ENCODE measurements at places on chromosomes 5 and 9. TPM values are rescaled to one million over a fixed set of nuclear protein-coding genes. Genes with fewer than 3 reads are reported as not detected.

DNA sequence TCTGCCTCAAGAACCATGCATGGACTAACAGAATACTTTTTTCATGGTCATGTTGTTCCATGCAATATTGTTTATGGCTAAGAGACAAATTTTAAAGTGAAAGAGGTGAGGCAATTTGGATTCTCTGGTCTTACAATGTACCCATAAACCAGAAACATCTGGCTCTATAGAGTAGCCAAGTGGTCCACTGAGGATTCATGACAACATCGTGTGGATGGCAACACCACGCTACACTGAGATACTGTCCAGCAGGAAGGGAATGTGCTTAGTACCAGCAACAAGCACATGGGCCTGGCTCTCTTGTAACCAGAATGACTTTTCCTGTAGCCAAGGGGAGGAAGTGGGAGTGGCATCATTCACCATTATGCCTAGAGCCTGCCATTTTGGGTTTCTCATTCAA lies 218.2 kb downstream of the GADD45G start:
- no peak for DNase-seq

DNA sequence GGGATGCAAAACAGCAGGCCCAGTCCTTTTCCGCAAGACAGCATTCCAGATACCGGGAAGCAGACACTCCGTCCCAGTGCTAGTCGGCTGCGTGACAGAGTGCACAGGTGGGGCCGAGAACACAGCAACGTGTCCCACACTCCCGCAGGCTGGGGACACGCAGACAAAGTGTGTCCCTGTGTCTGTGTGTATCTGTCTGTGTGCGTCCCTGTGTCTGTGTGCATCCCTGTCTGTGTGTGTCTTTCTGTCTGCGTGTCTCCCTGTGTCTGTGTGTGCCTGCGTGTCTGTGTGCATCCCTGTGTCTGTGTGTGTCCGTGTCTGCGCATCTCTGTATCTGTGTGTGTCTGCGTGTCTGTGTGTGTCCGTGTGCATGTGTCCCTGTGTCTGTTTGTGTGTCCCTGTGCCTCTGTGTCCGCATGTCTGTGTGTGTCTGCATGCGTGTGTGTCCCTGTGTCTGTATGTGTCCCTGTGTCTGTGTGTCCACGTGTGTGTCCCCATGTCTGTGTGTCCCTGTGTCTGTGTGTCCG lies 137.0 kb downstream of the MRPL36 start:
- no peak for DNase-seq

GRCh38 chr5:87195616-87196015 lies 72.1 kb upstream of the RASA1 start:
- DNase-seq = no peak

NIM1K gene
- total RNA-seq = 0.74 TPM

IFNA13 gene
- not detected for total RNA-seq

DNA sequence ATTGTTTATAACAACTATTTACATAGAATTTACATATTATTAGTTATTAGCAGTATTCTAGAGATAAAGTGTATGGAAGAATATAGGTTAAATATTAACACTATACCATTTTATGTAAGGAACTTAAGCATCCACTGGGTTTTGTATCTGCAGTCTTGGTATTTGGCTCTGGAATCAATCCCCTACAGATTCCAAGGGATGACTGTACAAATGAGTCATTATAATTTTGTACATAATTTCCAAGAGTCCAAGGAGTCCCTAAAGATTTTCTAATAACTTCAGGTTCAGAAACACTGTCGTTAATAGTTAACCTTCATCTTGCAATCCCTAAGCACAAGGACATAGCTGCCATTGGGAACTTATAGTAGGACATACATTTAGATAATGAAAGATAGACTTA lies 254.8 kb upstream of the PDE4D start:
- no peak for DNase-seq

DNA sequence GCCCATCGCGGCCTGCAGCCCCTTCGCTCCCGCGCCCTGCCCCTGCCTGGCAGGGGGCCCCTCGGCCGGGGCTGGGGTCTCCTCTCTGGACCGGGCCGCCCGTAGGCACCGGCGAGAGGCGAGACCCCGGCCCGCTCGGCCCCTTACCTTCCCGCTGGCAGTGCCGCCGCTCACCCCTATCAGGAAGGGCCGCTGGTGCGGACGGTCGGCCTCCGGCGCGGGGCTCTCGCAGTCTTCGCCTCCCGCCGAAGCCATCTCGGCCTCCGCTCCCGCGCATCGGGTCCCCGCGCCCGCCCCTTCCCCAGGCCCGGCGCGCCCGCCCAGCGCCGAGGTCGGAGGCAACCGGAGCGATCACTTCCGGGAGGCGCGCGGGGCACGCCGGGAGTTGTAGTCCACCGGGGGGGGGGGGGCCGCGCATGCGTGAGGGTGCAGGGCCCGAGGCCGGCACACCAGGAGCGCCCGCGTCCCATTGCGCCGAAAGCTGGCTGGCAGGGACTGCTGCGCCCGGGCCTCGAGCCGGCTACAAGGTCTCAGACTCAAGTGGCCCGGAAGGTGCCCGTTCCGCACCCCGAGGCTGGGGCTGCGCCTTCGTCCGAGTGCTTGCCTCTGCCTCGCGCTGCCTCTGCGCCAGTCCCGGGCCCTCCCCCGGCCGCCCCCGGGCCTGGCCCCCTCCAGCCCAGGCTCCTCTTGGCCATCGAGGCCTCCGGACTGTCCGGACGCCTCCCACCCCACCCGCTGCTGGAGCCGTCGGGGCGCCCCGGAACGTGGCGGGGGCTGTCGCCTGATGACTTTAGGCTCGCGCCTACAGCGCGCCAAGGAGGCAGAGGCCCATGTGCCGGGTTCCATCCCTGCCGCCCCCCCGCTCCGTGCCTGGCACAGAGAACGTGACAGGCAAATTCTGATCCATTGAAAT lies at the start of gene UCK1:
Gene UCK1, minus strand, starts transcription at position 344 of the 913 bp plus-strand sequence. Its CDS starts 89 bp downstream, at position 255.
- peak; percentile 71 for DNase-seq

GRCh38 chr5:32711362-32711680 lies 200 bp downstream of the NPR3 start:
- DNase-seq = no peak

DNA sequence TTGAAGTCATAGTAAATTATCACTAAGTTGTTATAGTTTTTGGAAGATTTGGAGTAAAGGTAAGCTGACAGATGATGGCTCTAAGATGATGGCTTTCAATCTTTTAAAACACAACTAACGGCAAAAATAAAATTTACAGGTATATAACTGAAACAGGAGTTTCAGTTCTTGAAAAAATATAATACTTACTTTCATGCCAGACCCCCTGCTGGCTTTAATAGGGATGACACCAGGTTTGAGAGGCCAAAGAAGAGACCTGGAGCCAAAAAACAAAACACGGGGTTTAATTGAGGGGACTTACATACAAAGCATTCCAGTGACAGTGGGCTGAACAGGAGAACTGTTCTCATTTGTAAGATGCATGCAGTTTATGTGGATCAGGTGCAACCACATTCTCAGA lies 301.7 kb upstream of the PCSK5 start:
- DNase-seq = no peak

DNA sequence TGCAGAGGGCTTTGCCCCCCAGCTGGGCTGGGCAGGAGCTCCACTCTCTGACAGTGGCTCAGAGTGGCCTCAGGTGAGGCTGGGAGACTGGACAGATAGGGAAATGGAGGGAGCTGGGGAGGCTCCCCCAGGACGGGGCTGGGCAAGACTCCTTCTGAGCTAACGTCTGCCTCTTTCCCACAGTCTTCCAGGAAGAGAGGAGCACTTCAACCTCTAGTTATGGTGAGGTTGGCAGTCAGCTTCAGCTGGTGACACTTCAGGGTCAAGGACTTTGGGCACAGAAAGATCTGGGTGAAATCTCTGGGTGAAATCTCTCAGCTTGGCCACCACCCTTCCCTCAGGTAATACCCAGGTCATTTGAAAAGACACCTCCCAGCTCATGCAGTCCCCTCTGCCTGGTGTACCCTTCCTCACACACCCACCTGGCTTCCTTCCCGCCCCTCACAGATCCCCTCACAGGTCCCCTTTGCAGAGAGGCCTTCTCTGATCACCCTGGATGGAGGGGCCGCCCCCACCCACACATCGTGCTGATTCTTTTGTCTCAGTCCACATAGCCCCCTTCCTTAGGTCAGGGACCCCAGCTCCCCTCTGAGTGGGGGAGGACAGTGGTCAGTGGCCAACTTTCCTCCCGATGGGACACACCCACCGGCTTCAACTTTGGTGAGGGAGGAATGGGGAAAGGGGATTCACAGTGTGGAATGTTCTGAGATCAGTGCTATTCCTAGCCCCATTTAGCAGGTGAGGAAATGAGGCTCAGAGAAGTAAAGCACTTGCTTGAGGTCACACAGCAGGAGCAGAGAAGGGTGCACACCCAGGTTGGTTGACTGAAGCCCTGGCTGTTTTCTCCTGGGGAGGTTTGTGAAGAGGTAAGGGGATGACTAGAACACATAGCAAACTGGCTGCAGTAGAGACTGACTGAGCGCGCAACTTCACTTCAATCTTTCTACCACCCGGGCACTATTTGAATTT lies 15.8 kb upstream of the NEURL1B start:
- DNase-seq = no peak

- DNase-seq = no peak
Observed at GRCh38 chr5:61141801-61142200, 20.5 kb downstream of the SMIM15 start.

GRCh38 chr9:125878164-125878631 lies 131.0 kb downstream of the PBX3 start:
- DNase-seq = no peak

GRCh38 chr9:133735415-133735775 lies 2.8 kb downstream of the SARDH start:
- no peak for DNase-seq

DNA sequence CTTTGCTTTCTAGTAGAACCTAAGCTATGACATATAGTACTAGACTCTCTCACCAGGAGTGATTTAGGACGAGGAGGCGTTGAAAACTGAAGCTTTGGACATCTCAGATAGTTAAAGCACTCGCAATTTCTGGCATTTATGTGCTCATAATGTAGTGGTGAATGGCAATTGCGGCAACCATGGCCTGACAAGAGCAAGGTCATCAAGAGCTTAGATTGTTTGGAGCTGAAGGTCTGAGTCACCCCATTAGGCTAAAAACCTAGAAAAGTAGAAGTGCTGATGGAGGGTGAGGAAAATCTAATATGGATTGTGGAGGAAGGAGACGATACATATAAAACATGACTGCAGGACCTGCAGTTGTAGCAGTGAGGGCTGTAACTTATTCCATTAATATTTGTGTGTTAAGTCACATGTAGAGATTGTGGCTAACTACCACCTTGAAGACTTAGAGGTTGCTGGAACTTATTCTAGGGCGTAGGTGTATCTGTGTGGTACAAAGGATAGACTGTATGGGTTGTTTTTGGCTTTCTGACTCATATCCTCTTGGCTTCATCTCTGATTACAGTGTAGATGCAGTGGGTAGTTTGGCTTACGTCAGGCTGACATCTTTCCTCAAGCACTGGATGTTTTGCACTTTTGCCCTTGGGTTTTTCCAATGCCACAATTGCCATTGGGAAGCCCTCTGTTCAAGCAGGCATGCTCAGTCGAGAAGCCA lies 138.9 kb upstream of the CDKN2B start:
- DNase-seq = no peak

GRCh38 chr5:170638454-170639220 lies 134.8 kb downstream of the KCNIP1 start:
- DNase-seq = peak; percentile 72

GRCh38 chr9:71858812-71859211 lies 52.2 kb downstream of the ABHD17B start:
- DNase-seq = no peak

DNA sequence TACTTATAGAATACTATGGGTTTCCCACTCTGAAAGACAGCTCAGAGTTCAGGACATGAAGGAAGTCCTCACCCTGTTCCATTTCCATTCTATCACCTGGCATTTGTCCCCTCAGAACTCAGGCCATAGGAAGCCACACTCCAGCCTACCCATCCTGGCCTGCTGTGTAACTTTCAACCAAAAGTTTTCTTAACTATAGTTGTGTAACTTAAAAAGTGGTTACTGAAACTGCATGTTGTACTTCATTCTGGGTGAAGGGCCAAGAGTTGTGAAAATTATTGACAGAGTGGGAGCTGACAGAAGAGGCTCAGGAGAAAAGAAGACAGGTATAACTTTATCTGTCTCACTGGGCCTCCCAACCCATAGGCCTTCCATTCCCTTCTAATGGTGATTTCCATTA lies 212.5 kb downstream of the RAB3C start:
- no peak for DNase-seq

CTSV gene
- total RNA-seq = 0.24 TPM

GRCh38 chr9:22098643-22099332 lies 89.7 kb upstream of the CDKN2B start:
- no peak for DNase-seq

SLC6A7 gene
- not detected for total RNA-seq

DNA sequence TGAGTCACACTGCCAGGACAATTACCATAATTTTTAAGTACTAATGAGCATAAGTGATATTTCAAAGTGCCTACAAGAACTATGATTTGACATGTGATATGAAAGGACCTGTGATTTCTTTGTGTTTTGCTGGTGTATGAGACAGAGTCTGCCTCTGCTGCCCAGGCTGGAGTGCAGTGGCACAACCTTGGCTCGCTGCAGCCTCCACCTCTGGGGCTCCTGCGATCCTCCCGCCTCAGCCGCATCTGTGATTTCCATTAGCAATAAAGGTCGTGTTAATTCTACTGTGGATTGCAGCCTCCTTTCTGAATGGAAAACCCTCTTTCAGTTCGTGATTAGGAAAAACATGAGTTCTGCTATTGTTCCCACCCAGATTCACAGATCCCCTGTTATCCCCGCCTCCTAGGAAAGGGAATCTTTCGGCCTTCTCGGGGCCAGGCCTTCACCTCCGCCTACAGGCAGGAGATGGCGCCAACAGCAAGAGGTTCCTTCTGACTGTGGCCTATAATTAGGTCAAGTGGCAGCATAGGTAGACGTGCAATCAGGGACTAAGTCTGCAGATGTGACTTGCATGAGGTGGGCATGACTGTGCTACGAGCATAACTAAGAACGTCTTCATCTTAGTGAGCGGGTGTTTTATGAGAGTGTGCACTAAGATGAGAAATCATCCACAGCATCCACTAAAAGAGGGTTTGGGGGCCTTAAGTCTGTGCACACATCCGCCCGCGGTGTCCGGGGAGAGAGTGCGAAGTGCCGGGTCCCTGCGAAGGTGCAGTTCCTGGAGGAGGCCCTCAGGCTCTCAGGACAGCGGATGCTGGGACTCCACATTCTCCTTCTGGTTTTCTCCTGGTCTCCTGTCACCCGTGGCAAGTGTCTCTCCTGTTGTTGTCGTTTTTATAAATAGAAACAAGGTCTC lies 23.1 kb downstream of the TRIM7 start:
- no peak for DNase-seq

- DNase-seq = no peak
Observed at GRCh38 chr5:90144625-90145327, 264.8 kb downstream of the CETN3 start.

DNA sequence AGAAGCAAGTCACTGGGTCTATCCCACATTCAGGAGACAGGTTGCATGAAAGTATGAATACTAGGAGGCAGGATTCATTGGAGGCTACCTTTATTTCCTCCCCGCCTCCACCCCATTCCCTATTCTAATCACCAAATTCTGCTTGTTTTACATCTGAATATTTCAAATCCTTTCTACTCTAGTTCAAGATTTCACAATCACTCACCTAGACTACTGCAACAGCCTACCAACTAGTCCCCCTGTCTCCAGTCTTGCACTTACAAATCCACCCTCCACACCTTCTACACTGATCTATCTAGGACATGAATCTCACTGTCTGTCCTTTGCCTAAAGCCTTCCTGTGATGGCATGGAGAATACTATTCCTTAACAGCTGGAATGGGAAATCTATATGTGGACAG lies 6.4 kb upstream of the KIF27 start:
- DNase-seq = no peak

- no peak for DNase-seq
Observed at GRCh38 chr9:18127499-18127875, 346.5 kb upstream of the ADAMTSL1 start.

Data from naive thymus-derived CD4-positive, alpha-beta T cell (primary cell).